ENCODE measurements at places on chromosomes 5 and 9. TPM values are rescaled to one million over a fixed set of nuclear protein-coding genes. Genes with fewer than 3 reads are reported as not detected.

GEMIN5 gene
- total RNA-seq = 14.4 TPM

PGM5 gene
- 485 TPM for total RNA-seq

LCN10 gene
- 8.7 TPM for total RNA-seq

TMEM215 gene
- not detected for total RNA-seq

TERT gene
- total RNA-seq = not detected

STKLD1 gene
- 1.0 TPM for total RNA-seq

GLIPR2 gene
- total RNA-seq = 9.0 TPM

APBA1 gene
- 5.2 TPM for total RNA-seq

ANKRD18B gene
- 0.75 TPM for total RNA-seq

CDC25C gene
- total RNA-seq = 0.29 TPM

C5orf52 gene
- not detected for total RNA-seq

FOXD4 gene
- 0.19 TPM for total RNA-seq

TBCA gene
- total RNA-seq = 123 TPM

SHOC1 gene
- total RNA-seq = not detected

Measured in right cardiac atrium (tissue), 5 donors.